Inflammatory macrophage (primary cell): ENCODE measurements at places on chromosomes 3 and 15.
A peak's percentile ranks its signal among the peaks of the same experiment; 100 is the strongest.

DNA sequence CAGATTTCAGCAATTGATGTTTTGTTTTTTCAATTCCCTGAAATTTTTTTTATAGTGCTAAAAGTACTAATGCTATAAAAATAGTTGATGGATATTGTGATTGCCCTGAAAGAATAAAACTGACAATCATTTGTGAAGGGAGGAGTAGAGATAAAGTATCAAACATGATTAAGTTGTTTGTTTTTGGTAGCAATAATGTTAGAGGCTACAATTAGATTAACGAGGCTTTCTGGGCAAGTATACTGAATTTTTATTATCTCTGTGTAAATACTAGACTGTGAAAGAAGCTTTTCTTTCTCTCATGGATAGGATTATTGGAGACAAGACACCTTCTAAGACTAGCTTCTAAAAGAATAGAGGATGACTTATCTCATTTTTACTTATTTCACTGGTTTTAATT, 15.6 kb downstream of the NR1D2 start:
- DNase-seq: no peak

DNA sequence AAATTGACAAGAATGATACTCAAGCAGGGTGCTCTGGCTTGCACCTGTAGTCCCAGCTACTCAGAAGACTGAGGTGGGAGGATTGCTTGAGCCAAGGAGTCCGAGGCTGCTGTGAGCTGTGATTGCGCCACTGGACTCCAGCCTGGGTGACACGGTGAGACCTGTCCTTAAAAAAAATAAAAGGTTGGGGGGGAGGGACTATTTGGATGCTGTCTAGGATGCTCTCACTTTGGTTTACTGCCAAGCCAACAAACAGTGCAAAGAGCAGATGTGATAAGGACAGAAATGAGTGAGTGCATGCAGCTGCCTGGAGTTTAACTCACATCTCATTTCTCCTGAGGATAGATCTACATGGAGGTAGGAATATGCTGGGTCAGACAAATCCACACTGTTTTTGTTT, 130.0 kb downstream of the FRMD4B start:
- DNase-seq: no peak

GRCh38 chr3:70531838-70532489, 219.5 kb upstream of the MDFIC2 start:
- DNase-seq: no peak

DNA sequence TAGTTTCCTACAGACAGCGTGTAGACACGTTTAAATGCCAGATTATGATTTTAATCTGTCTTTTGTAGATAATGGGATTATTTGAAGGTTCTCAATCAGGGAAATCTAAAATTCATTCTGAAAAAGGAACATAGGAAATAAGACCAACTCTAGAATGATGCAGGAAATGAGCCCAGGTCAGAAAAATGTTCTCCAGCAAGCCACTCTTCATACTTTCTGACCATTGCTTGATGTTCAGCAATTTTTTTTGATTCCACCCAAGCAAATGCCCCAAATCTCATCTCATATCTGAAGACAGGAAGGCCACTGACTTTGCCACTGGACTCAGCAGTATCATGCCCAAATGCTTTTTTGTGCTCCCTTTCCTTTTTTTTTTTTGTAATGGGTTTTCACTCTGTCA, 373.4 kb downstream of the LPP start:
- no peak for DNase-seq

DNA sequence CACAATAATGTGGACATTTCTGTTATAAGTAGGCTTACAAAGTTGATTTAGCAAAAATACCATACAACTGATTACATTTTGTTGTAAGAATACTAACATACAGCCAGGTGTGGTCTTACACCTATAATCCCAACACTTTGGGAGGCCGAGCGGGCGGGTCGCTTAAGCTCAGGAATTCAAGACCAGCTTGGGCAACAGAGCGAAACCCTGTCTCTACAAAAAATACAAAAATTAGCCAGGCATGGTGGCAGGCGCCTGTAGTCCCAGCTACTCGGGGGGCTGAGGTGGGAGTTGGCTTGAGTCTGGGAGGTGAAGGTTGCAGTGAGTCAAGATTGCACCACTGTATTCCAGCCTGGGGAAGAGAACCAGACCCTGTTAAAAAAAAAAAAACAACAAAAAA, 67.1 kb downstream of the DLG1 start:
- no peak for DNase-seq

GRCh38 chr15:69435985-69436384, 16.6 kb upstream of the RPLP1 start:
- DNase-seq: peak; percentile 56

DNA sequence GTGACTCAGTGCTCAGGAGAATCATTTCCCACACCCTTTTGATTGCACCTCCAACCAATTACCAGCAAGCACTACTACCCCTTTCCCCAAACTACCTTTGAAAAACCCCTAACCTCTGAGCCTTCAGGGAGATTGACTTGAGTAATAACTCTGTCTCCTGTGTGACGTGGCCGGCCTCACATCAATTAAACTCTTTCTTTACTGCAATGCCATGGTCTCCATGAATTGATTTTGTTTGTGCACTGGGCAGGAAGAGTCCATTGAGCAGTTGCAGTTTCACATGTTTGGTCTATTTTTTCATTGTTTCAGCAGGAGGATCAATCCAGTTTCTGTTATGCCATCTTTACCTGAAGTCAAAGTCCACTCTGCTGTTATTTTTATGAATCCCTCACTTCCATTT, 32.4 kb downstream of the SCN11A start:
- no peak for DNase-seq

DNA sequence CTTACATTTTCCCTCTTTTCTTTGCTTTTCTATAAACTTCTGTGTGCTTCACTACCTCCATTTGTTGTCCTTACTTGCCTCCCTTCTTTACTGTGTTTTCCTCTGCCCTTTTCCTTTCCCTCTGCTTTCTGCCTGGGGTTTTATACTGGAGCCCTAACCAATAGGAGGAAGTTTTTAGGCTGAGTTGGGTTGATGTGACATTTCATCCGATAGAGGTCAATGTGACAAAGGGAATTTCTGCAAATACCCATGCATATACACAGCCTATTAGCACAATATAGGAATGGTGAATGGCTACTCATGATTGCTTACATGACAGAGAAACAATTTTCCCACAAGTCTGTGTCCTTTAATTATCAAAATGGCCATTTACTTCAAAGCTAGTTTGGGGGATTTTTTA, 153.0 kb upstream of the ARPP21 start:
- DNase-seq: no peak

DNA sequence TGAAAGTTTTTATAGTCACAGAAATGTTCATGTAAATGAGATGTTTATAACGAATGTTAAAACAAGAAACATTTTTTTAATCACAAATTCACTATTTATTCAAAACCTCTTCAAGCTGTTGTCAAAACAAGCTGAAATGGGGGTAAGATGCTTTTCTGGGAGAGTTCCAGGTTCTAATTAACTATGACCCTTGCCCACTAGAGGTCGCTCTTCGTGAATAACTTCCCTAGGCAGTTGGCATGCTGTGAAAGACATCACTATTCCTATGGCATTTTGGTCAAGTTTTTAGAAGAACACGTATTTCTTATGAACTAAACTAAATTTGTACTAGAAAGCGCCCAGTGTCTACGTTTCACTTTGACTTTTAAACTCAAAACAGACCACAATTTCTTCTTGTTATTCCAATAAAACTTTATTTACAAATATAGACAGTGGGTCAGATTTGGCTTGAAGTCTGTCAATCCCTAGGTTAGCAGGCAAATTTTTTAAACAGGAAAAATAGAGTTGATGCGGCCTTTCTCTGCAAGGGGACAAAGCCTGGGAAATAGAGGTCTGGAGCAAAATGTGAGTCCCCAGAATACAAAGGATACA, 62.8 kb upstream of the CMTM8 start:
- peak; percentile 70 for DNase-seq

DNA sequence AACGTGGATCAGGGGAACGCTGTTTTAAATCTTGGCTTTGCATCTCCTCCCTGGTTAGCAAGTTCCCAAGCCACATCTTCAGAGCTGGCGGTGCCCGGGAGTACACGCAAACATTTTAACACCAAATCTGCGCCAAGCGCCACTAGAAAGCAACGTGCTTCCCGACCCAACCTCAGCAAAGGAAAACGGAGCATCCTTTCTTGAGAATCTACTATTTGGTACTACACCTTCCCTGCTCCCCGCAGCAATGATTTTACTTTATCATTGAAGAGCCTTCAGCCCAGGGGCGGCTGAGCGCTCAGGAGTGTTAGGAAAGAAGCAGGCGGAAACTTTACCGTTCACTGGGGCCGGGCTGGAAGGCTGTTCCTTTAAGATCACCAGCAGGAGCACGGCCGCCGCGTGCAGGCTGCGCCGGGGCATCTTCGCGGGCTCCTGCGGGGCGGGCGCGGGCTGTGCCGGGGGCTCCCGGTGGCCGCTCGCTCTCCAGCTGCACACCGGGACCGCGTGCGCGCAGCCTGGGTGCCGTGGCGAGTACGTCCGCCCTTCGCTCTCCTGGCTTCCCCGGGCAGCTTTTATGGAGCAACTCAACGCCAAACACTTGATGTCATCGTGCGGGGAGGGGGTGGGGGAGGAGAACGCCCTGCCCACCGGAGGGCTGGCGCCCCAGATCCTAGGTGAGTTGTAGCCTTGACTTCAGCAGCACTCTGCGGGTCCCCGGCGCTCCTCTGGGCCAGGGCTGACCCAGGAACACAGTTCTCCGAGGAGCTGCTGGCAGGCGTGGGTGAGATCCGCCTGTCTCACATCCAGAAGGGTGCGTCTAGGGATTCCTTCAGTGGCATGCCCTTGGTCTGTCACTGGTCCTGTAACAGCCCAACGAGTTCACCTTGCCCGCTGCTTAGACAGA, at the start of gene CA12:
CA12 (minus strand) TSS at position 546 of the 904 bp plus-strand sequence; CDS start at position 420, 126 bp downstream.
- DNase-seq: peak; percentile 42

DNA sequence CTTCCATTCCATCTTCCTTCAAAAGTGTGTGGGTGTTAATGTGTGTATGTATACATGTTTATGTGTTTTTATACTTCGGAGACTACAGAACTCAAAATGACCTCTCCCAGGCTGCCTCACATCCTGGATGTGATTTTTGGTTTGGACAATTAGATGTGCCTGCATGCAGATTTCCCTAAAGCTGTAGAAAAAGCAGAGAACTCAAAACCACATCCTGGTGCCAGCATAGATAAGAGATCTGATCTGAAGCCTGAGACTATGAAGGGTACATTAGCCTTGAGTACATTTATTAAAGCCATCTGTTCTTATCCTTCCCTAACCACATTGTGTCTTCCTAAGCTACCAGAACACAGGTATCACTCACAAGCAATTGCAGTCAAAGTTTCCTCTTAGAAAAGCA, 319.4 kb upstream of the RASGRP1 start:
- DNase-seq: no peak

- no peak for DNase-seq
These were observed 112.1 kb upstream of the ICE2 start for GRCh38 chr15:60590935-60591495.

DNA sequence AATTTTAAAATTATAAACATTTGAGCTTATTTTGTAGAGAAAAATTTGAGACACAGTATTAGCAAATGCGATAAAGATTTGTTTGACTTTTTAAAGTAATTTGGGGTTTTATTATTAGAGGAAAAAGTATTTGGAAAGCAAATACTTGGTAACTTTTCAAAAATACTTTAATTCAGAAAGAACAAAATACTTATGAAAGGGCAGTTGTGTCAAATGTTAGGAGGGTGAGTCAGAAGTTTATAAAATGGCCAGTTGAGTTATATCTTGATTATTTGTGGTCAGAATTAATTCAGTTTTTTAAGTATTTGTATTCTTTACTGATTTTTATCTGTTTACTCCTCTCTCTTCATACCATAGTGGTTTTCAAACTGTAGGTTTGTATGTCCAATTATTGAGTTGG, 12.1 kb downstream of the LACTB start:
- no peak for DNase-seq

- DNase-seq: no peak
These were observed 32.6 kb upstream of the TBC1D5 start for GRCh38 chr3:17775073-17775472.

GRCh38 chr3:136937851-136938250, 19.9 kb upstream of the IL20RB start:
- peak; percentile 47 for DNase-seq

- no peak for DNase-seq
These were observed 54.0 kb downstream of the KCNH8 start for GRCh38 chr3:19202303-19202702.

- DNase-seq: no peak
These were observed 268.0 kb upstream of the ARHGEF26 start for GRCh38 chr3:153853163-153853562.

- no peak for DNase-seq
These were observed 2.6 kb downstream of the GMPS start for GRCh38 chr3:155872904-155873646.

- DNase-seq: no peak
These were observed 21.8 kb downstream of the MAP2K5 start for GRCh38 chr15:67564021-67564967.

GRCh38 chr15:89654301-89654761, 936 bp downstream of the KIF7 start:
- DNase-seq: no peak

GRCh38 chr15:56608140-56608778, 125.0 kb downstream of the ZNF280D start:
- DNase-seq: no peak

- peak; percentile 52 for DNase-seq
These were observed 593 bp downstream of the CIAO2A start for GRCh38 chr15:64092864-64093626.

DNA sequence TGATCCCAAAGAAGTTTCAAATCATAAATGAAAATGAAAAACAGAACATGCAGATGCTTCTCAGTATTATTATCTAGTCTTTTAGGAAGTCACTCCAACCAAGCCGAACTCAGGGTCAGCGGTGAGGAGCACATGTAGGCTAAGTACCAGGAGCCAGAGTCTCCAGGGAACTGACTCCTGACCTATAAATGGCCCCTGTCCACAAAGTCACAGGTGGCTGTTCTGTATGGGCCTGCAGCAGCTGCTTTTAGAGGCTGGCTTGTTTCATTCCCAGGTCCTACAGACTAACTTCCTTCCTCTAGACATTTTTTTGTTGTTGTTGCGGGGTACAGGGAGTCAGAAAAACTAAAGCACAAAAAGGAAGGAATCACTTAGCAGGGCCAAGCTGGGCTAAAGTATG, 54.6 kb downstream of the DAPK2 start:
- no peak for DNase-seq

DNA sequence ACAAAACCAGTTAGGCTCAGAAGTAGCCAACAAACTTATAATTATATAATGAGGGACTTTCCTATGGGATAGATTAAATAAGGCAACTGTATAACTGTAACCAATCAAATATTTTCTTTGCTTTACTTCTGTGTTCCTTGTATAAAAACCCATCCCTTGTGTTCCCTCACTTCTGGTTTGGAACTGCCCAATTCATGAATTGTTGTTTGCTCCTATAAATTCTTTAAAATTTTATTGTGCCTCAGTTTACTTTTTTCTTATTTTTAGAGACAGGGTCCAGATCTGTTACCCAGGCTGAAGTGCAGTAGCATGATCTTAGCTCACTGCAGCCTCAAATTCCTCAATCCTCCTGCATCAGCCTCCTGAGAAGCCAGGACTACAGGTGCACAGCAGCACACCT, 155.7 kb downstream of the SMAD6 start:
- DNase-seq: no peak

DNA sequence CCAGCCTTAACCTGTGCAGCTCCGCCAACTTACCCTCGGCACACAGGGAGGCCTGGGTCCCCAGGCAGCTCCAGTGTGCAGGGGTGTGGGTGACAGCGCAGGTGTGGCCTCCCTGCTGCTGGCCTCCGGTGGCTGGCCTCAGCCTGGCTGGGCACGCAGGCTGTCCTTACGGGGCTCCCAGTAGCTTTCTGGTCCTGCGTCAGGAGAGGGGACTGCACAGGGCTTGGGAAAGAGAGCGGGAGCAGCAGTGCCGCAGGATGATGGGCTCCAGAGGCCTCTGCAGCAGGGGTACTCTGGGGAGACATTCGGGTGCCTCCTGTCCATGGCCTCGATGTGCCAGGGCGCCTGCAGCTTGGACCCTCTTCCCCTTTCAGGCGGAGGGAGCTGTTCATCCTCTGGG, 9.4 kb downstream of the APBA2 start:
- DNase-seq: no peak
